ENCODE measurements at places on chromosomes 12 and 14. TPM values are rescaled to one million over a fixed set of nuclear protein-coding genes. Genes with fewer than 3 reads are reported as not detected.

SLCO1B1 gene
- total RNA-seq, result 0.26 TPM

TCP11L2 gene
- 3.2 TPM for total RNA-seq

GAS2L3 gene
- 8.9 TPM for total RNA-seq

FBLN5 gene
- total RNA-seq, result 1.5 TPM

ANO2 gene
- total RNA-seq, result not detected

PLEKHD1 gene
- 0.03 TPM for total RNA-seq

GLS2 gene
- total RNA-seq, result 0.12 TPM

EXOC3L4 gene
- 0.94 TPM for total RNA-seq

CLMN gene
- 4.6 TPM for total RNA-seq

FOXJ2 gene
- 10.4 TPM for total RNA-seq

TAS2R20 gene
- total RNA-seq, result not detected

FOXN4 gene
- total RNA-seq, result 0.12 TPM

RD3L gene
- total RNA-seq, result not detected

TNFAIP2 gene
- total RNA-seq, result 408 TPM

CCDC175 gene
- total RNA-seq, result not detected

CLEC9A gene
- total RNA-seq, result not detected

MMP19 gene
- not detected for total RNA-seq

RAD52 gene
- total RNA-seq, result 11.8 TPM

ADAMTS20 gene
- not detected for total RNA-seq

SSTR1 gene
- total RNA-seq, result not detected

TSPAN19 gene
- total RNA-seq, result not detected

CLEC6A gene
- total RNA-seq, result not detected

PLA2G1B gene
- total RNA-seq, result not detected

PCED1B gene
- 54.7 TPM for total RNA-seq

HOXC9 gene
- total RNA-seq, result 10.6 TPM

NPFF gene
- not detected for total RNA-seq

PPM1H gene
- total RNA-seq, result 7.0 TPM

ZFYVE1 gene
- 8.9 TPM for total RNA-seq

IL26 gene
- total RNA-seq, result not detected

LMNTD1 gene
- not detected for total RNA-seq

CLEC2B gene
- 3.0 TPM for total RNA-seq

OR6C2 gene
- not detected for total RNA-seq

PAX9 gene
- 1.8 TPM for total RNA-seq

AHNAK2 gene
- total RNA-seq, result 178 TPM

YY1 gene
- total RNA-seq, result 83.3 TPM

CIPC gene
- 10.1 TPM for total RNA-seq

SPIC gene
- not detected for total RNA-seq

IAPP gene
- not detected for total RNA-seq

DIO2 gene
- total RNA-seq, result 9.2 TPM

CLIP1 gene
- 49.0 TPM for total RNA-seq

KCNC2 gene
- total RNA-seq, result not detected

TMCC3 gene
- 1.0 TPM for total RNA-seq

MAP3K9 gene
- total RNA-seq, result 4.7 TPM

PLEKHH1 gene
- total RNA-seq, result 4.3 TPM

TUNAR gene
- total RNA-seq, result not detected

KRT71 gene
- not detected for total RNA-seq
